NB4 (cell line): ENCODE measurements at places on chromosomes 12 and 14.

DNA sequence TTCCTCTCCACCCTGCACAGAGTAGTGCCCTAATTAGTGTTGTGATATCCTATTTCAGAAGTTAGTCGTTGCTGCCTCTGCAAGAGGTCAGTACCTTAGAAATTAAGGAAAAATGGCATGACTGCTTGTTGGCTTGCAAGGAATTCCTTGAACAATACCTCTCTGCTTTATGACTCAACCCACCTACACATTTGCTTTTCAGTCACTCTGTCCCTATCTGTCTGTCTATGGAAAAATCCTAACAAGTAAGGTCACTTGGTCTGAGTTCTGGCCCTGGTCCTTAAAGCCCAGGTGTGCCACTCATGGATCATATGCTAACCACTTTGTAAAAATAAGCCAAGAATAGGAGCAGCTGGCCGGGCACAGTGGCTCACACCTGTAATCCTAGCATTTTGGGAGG is 116.4 kb upstream of the ATF1 start:
- DNase-seq = no peak

- no peak for DNase-seq
These were observed 489.6 kb upstream of the GARIN6 start for GRCh38 chr12:99157946-99158345.

DNA sequence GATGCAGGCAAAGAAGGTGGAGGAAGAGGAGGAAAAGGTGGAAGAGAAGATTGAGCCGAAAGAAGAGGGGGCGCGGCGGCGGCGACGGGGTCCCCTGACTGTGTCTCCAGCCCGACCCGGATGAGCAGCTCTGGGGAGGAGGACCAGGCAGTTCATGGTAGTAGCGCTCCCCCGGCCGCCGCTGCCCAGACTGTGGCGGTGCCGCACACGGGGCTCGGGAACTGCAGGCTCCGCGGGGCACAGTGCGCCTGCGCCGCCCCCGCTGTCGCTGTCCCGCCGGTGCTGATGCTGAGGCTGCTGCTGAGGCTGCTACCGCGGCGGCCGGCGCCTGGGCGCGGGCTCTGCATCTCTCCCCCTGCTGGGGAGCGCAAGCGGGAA is at the start of gene KCNH5:
Gene KCNH5 (minus strand): TSS at position 225 of the 378 bp plus-strand sequence. CDS start 272 bp downstream, outside the sequence.
- no peak for DNase-seq

DNA sequence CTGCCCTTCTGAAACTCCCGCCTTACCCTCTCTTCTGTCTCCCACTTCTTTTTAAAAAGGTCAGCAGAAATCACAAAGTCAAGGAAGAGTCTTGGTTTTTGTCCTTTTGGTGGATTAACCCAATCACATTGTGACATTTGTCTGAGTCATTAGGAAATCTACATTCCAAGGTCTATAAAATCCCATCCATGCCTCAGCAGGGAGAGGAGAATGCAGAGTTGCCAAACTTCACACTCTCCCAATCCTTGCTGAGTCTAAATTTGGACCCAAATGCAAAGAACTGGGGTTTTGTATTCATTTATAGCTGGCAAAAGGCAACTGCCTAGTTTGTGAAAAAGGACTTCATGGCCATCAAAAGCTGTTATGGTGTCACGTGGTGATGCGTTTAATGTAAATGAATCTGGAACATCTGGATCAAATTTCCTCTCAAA is 67.9 kb downstream of the TMEM30B start:
- DNase-seq = no peak

- peak; percentile 94 for DNase-seq
These were observed at the start of gene CCDC77 for GRCh38 chr12:401235-402028. CCDC77 (plus strand) TSS chr12:401644; CDS start chr12:409384, 7,740 bp downstream.

- no peak for DNase-seq
These were observed 73.8 kb downstream of the SUSD6 start for GRCh38 chr14:69685218-69685616.

GRCh38 chr14:92895352-92895878 is 27.5 kb upstream of the CHGA start:
- DNase-seq = no peak

GRCh38 chr14:74917646-74918081 is 5.4 kb downstream of the RPS6KL1 start:
- no peak for DNase-seq

- DNase-seq = no peak
These were observed at the start of gene C14orf132 for GRCh38 chr14:96038920-96039632. C14orf132 (plus strand) TSS chr14:96039362; CDS start chr14:96039501, 139 bp downstream.

DNA sequence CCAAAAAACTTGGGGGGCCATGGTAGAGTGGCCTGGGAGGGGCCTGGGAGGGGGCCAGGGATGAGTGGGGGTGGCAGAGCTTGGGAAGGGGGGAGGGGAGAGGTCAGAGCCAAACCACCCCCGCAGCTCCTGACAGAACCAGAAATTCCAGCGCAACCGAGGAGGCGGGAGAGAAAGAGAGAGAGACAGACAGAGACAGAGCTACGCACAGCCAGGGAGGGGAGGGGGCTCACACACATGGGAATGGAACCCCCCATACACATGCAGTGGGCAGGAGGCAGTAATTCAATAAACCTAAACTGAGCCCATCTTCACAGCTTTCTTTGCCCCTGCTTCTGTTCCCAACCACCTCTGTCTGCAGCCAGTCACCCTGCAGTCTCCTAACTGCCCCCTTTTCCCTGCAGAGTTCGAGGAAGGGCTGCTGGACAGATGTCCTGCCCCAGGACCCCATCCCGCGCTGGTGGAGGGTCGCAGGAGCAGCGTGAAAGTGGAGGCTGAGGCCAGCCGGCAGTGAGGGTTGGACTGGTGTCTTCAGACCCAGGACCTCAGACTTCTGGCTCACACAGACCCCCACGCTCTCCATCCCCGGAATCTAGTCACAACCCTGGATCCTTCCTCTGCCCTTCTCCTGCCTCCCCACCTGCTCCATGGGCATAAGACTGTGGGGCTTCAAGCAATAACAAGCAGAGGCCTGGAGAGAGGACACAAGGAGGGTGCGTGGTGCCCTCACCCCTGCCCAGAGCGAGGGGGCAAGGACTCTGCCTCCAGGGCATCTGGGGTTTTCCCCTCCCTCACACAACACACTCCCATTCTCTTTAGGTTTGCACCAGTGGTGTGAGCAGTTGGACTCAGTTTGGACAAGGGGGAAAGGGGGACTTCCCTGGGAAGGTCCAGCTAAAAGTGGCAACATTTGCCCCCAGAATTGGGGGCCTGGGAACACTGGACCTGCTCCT is 5.6 kb downstream of the NAB2 start:
- DNase-seq = no peak

DNA sequence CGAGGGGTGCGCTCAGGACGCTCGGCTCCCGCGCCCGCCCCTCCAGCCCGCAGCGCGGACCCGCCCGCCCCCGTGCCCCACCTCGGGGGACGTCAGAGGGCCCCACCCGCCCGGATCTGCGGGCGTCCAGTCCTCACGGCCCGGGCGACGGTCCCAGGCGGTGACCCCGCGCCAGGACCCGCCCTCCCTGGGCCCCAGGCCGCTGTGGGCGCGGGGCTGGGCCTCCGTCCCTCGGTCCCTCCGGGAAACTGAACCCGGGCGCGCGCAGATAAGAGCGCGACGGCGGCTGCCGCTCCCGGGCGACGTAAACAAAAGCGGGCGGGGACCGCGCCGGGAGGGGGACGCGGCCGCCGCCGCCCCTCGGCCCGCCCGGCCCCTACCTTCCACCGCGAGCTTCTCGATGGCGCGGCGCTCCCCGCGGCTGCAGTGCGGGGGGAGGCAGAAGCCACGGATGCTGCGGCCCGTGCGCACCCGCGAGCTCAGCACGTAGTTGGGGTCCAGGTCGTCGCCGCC is 1.1 kb downstream of the CKB start:
- peak; percentile 42 for DNase-seq

- no peak for DNase-seq
These were observed 53.8 kb downstream of the FZD10 start for GRCh38 chr12:130216031-130216430.

DNA sequence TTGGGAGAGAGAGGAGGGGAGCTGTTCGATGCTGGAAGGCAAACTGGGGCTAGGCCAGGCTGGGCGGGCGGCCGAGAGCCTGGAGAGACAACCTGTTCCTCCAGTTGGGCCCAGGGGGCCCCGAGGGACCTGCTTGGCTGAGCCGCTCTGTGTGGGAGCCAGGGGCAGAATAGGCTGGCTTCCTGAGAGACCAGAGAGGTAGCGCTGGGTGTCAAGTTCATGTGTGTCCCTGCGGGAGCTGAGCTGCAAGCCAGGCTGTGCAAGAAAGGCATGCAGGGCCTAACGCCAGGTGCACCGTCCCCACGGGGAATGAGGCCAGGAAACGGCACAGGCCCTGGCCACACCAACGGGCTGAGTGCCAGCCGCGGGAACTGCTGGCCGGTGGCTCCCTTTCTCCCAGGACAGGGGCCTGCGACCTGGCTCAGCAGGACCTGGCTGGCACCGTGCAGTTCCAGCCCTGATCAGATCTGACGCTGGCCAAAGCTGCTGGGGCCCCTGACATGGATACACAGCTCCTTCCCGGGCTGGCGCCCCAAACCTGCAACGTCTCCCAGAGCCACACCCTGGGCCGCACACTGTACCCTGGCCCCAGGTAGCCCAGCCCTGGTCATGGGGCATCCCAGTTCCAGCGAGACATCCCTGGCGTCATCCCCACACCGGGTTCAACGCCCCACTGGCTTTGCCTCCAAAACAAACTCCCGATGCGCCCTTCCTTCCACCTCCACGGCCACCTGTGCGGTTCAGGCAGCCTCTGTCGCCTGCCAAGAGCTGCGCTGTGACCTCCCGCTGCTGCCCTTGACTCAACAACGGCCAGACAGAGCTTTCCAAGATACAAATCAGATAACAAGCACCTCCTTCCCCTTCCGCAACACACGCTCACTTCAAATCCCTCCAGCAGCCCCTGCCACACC is 65.0 kb downstream of the RFLNA start:
- peak; percentile 40 for DNase-seq

DNA sequence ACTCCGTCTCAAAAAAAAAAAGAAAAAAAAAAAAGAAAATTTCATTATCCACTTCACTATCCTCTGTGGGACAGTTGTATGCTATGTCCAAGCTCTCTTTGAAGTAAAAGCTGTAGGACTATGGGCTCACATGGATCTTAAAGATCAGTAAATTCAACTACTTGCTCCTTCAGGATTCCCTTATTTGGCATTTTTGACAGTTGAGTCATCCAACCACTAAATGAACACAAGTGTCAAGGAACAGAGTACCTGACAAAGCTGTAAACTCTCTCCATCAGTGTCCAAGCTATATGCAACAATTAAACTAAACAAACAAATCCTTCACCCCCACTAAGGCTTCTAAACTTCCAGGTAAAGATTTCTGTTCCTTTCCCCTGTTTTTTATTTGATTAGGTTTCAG is 177.0 kb downstream of the CEP128 start:
- no peak for DNase-seq

DNA sequence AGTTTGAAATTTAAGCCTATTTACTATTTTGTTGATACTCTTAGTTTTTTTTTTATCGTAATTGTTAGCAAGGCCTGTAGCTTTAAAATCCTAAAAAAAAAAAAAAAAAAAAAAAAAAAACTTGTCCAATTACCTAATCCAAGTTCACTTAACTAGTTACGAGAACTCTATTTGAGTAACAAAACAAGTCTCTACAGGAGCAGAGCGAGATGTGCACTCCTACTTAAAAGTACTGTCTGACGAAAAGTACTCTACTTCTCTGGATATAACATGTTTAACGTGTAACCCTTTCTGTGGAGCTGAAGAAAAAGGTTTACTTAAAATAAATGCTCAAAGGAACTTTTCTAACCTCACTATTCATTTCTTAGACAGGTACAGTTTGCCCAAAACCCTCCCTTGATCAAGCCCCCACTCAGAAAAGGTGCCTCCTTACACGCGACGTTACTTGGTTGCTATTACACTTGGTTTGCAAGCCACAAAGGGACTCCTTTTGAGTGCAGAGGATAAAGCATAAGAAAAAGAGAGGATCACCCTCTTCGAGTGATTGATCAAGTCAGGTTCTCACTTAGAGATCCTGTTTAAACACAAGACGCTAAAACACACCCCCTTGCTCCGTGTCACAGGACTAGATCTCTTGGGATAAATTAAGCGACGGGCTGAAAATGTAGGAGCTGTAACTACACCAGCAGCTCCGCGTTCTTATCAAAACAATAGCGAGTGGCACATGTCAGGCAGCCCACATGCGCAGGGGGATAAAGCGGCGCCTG is 2.2 kb downstream of the BAZ1A start:
- no peak for DNase-seq

DNA sequence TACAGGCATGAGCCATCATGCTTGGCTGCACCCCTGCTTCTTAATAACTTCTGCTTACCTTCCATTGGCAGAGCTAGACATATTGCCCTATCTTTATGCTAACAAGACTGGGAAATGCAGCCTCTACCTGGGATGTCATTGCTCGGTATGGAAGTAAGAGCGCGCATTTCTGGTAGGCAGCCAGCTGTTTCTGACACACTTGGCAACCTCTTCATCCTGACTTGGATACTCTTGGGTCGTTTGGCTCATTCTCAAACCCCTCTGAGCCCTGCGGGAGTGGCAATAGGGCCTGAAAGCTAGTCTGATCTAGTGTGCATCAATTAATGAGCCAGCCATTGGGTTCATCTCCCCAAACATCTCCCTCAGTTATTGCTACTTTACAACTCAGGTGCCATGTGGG is 5.4 kb upstream of the PLBD1 start:
- DNase-seq = no peak

- DNase-seq = no peak
These were observed 22.1 kb downstream of the PACS2 start for GRCh38 chr14:105336477-105337287.

- DNase-seq = no peak
These were observed 15.1 kb downstream of the BMAL2 start for GRCh38 chr12:27347779-27348178.

- DNase-seq = no peak
These were observed 1127.0 kb downstream of the BCL11B start for GRCh38 chr14:98144964-98145363.

- DNase-seq = no peak
These were observed 1945.1 kb upstream of the SEL1L start for GRCh38 chr14:83478741-83479140.

DNA sequence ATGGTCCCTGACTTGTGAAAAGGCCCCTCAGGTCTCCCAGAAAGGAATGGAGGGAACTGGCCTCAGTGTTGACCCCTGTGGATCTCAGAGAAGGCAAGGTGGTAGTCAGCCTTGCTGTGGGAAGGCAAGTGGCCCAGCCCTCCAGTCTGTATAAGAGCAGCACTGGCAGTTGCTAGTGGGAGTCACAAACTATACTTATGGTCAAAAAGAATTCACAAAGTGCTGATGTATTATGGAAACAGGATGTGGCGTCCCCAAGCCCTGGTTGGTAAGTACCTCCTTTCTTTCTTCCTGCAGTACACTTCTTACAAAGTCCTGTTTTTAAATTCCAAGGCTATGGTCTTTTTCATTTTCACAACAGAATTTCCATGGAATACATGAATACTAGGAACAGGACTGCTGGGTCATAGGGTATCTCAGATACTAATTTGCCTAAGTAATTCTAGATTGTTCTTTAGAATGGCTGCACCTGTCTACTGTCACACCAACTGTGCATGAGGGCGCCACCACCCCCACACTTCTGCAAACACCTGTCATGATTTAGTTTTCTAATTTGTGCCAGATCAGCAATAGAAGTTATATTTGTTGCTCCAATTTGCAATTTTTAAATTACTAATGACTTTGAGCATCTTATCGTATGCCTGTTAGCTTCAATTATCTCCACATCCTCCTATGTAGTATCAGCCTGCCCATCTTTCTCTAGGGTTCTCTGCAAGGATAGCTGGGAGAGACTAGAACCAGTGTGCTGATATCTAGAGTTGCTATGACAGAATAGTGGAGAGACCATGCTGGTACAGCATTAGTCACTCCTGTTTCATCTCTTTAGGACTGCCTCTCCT is 40.7 kb upstream of the TMEM263 start:
- peak; percentile 45 for DNase-seq

- no peak for DNase-seq
These were observed 25.4 kb upstream of the TESC start for GRCh38 chr12:117124421-117125271.
